ENCODE measurements at places on chromosomes 1 and 21.
A peak's percentile ranks its signal among the peaks of the same experiment; 100 is the strongest.

- no peak for DNase-seq
Observed at GRCh38 chr1:171280599-171280998, 32.3 kb downstream of the FMO1 start.

DNA sequence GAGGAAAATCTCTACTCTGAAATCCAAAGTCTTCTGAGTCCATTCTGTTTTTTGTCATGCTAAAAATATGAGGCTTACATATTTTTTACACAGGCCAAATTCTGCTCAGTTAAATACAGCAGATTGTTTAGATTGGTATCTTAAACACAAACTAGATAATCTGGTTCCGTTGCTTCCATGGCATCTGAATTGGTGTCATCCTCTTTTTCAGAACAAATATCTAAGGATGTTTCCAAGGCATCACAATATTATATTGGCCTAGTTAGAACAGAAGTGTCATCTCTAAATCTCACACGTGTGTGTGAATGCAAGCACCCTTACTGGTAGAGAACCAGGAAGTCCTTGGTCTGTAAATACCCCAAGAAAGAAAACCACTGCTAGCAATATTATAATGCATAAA is 151.2 kb downstream of the NRIP1 start:
- DNase-seq = no peak

- no peak for DNase-seq
Observed at GRCh38 chr21:46323227-46323709, 402 bp downstream of the C21orf58 start.

- peak; percentile 83 for DNase-seq
Observed at GRCh38 chr1:209627732-209628196, 24.5 kb downstream of the LAMB3 start.

- no peak for DNase-seq
Observed at GRCh38 chr1:174652569-174653280, 205.0 kb downstream of the GPR52 start.

DNA sequence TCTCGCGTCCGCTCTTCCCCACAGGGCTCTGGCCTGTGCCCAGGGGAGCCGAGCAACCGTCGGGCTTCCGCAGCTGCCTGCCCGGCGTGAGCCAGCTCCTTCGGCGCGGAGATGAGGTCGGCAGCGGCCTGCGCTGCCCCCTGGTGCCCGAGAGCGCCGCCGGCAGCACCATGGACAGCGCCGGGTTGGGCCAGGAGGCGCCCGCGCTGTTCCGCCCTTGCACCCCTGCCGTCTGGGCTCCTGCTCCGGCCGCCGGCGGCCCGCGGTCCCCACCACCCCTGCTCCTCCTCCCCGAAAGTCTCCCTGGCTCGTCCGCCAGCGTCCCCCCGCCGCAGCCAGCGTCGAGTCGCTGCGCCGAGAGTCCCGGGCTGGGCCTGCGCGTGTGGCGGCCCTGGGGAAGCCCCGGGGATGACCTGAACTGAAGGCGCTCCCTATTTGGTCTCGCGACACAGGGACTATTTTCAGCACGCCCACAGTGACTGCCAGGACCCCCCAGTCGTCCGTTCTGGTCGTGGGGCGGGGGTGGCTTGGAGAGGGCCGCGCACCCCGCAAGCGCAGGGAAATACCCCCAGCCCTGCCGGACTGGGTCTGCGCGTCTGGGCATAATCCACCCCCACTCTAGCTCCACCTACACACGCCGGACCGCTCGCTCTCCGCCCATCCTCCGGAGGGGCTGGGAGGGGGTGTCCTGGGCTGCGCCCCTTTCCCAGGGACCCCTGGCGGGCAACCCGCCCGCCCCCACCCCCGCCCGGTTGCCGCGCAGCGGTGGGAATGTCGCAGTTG is 1.3 kb downstream of the HES3 start:
- peak; percentile 78 for DNase-seq
